IPS DF 19.7 (cell line): ENCODE measurements at places on chromosomes 5 and 9.

GRCh38 chr9:6711403-6711802 is 46.4 kb upstream of the KDM4C start:
- no peak for DNase-seq

DNA sequence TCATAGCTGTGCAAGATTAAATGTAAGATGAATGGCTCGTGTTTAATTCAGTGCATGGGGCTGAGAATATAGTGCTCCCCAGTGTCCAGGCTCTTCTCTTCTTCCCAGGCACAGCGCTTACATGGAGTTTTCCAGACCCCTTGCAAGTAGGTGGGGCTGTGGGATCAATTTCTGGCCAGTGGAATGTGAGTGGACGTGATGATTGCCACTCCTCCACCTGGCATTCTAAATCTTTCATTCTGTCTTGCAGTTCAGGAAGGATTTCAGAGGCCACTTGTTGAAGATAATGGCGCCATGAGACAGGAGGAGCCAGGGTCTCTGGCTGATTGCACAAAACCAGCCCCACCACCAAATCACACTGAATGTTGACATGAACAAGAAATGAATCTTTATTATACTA is 7.2 kb upstream of the PIP5K1B start:
- DNase-seq: no peak

GRCh38 chr9:122228568-122229484 is at the start of gene LHX6:
Gene LHX6, minus strand, starts transcription at chr9:122228957. Its CDS starts 217 bp downstream, at chr9:122228740.
- no peak for DNase-seq

GRCh38 chr5:149745-150485 is 41.4 kb upstream of the LRRC14B start:
- DNase-seq: no peak

GRCh38 chr5:154191467-154192261 is 1.1 kb downstream of the GALNT10 start:
- DNase-seq: no peak

DNA sequence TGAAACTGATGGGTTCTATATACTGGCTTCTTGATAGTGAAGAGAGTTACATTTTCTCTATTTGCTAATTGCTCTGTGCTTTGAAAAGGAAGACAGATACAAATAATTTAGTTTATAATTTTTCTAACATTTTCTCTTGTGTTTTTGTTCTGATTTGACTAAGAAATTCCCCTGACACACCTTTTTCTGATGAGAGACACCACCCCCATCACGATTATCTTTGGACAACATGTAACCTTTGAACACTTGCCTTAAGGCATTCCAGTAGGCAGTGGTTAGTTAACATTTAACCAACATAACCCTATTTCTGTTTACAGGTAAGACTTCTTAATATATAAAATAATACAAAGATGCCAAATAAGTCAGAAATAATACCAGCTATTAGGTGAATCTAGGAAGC is 4.1 kb upstream of the PTBP3 start:
- DNase-seq: no peak
